Activated CD4-positive, alpha-beta T cell treated with anti-CD3 and anti-CD28 coated beads for 1 hour (primary cell): ENCODE measurements at places on chromosomes 7 and 10.
A peak's percentile ranks its signal among the peaks of the same experiment; 100 is the strongest.

DNA sequence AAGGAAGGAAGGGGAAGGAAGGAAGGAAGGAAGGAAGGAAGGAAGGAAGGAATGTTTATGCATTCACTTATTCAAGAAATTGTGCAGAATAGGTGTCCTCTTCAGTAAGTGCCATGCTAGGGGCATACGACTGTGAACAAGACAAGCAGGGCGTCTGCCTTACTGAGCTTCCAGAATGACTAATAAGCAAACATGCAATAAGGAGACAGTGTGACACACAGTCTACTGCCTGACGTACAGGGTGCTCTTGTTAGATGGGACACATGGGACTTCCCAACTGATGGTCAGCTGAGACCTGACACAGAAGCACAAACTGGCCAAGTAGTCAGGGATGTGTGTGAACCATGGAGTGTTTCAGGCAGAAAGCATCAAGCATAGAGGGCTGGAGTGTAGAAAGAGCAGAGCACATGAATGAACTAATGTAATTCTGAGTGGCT is 18.2 kb downstream of the DNAJC12 start:
- DNase-seq, result no peak

DNA sequence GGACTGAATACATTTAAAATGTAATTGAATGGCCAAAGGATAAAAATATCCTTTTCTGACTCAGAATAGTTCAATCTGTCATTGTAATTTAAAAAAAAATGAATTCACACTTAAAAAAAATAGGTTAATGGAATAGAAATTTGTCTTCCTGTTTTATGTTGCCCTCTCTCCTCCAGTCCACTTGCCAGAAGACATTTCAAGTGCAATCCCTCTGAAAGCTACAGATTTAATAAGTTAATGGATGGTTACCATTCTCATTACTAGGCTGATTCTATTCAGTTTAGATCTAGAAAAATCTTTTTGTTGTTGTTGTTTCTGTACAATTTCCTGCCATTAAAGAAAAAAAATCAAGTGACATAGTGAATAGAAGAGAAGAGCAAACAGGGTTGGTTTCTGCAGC is 142.9 kb downstream of the SKAP2 start:
- no peak for DNase-seq

DNA sequence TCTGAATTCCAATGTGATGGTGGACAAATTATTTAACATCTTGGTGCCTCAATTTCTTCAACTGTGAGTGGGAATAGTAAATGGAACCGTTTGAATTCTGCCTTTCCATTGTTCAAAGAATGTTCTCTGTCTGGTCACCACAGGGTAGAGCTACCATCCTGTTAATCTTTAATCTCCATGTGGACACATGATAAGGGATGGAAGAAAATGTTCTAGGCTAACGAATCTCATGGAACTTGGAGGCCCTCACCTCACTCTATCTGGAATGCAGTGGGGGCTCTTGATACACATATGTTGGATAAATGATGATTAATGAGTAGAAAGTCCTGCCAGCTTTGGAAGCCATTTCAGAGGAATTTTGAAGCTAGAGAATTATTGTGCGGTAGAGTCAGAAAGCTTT is 118.5 kb upstream of the HABP2 start:
- no peak for DNase-seq

- DNase-seq, result no peak
These were observed 33.9 kb upstream of the SPOCK2 start for GRCh38 chr10:72122221-72122620.

- no peak for DNase-seq
These were observed 125.1 kb downstream of the THSD7A start for GRCh38 chr7:11706666-11707605.

DNA sequence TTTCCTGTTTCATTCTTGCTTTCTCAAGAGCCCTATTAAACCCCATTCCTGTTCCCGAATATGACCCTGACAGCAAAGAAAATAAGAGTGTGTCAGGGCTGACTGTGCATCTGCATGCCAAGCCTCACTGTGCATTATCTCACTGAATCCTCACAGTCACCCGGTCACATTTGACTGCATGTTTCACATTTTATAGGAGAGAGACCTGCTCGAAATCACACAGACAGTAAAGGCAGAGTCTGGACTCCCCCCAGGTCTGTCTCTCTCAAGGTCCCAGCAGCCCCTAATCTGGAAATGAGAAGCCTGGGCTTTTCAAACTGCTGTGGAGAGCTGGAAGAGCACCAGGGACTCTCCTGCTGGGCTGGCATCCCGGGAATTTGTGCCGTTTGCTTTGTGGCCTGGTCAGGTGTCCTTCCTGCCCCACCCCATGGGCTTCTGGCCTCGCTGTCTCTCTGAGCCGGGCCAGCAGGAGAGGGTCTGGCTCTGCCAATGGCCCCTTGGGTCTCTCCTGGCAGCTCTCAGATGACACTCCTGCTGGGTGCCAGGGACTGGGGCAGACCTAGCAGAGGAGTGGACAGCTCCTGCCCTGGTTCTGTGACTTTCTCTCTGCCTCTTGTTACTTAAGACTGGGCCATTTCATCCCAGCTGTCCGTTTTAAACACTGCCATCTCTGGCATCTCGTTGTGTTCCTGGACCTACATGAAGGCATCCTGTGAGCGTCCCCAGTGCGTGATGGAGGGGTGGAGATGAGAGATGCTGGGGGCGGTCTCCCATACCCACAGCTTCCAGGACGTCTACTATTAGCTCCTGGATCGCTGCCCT is 173.6 kb downstream of the ARHGAP12 start:
- DNase-seq, result no peak

GRCh38 chr7:87330316-87330715 is 15.1 kb upstream of the CROT start:
- DNase-seq, result no peak

GRCh38 chr10:68934994-68935393 is 21.0 kb upstream of the DDX21 start:
- no peak for DNase-seq

DNA sequence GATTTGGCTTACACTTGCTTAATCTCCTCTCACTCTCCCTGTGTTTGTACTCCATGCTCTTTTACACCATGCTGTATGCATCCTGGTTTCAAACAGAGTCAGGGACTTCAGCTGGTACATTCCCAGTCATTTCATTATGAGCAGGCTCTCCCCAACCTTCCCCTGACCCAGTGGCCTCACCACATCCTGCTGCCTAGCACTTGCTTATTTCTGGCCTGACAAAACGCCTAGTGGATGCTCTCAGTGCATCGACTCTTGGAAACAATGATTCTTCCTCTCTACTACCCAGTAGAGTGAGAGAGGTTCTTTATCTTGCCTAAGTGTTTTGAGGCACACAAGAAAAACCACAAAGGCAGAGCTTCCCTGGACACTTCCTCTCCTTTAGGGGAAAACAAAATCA is 63.4 kb downstream of the CAV1 start:
- DNase-seq, result no peak

DNA sequence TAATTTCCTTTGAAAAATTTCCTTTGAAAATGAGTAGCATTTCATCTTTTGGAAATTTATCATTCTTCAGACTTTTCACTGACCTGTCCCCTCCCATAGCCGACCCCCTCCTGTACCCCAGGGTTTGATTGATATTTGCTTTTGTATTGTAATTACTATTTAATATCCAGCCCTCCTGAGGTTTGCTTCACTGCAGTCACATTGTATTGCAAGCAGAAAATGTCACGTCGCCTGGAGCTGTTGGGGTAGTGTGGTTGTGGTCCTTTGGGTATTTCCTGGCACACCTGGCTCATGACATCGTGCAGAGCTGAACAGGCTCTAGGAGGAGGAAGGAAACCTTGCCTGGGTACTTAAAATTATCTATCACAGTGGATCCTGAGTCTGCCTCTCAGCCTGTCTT is 116.1 kb downstream of the INSYN2A start:
- no peak for DNase-seq

GRCh38 chr10:47353351-47353750 is 5.2 kb downstream of the RBP3 start:
- no peak for DNase-seq

DNA sequence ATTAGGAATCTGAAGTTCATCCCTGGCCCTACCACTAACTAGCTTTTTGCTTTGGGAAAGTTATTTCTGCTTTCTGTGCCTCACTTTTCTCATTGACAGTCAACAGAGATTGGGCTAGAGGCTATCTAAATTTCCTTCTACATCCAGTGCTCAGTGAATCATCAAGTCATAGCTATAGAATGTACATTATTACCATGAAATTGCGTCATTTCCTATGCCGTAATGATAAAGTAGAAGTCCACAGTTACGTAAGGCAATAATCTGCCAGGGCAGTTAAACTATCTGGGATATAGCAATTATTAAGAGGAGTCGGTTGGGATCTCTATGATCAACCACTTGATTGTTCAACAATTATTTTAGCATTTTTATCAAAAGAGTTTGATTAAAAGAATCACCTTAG is 64.4 kb downstream of the ITGB8 start:
- no peak for DNase-seq

DNA sequence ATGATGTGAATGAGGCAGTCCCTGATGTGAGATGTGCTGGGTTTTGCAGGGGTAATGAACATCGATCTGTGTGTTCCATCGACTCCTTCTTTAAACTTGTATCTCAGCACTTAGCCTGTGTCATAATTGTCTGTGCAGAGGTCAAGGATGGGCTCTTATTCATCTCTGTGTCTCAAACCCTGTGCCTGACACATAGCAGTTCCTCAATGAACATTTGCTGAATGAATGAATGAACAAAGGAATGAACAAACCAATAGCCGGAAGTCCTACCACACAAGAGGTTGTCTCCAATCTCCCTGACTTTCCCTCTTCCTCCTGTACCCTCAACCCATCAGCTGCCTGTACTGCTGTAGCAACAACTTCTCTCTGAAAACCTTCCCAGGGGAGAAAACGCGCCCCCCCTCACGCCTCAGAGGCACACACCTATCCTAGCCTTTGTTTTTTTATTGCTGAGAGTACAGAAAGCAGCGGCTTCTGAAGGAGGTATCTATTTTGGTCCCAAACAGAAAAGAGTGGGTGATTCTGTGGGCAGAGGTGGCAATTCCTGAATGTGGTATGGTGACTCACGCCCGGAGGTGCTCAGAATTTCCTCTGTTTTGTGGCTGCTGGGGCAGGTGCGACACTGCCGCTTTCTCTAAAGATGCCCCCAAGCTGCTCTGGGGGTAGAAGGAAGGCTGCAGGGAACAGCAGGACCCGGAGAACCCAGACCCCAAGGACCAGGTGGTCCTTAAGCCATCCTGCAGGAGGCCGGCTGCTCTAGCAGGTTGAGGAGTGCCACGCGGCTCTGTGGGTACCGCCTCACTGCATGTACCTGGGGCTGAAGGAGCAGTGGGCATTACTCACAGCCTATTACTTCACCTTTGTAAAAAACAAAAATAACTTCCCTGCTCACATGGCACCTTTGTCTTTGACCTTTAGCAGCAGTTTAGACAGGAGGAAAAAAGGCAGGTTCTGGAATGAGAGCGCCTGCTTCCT is 9.6 kb downstream of the IL2RA start:
- DNase-seq, result peak; percentile 70

- DNase-seq, result no peak
These were observed 26.1 kb downstream of the PLAC9 start for GRCh38 chr10:80158598-80159127.

DNA sequence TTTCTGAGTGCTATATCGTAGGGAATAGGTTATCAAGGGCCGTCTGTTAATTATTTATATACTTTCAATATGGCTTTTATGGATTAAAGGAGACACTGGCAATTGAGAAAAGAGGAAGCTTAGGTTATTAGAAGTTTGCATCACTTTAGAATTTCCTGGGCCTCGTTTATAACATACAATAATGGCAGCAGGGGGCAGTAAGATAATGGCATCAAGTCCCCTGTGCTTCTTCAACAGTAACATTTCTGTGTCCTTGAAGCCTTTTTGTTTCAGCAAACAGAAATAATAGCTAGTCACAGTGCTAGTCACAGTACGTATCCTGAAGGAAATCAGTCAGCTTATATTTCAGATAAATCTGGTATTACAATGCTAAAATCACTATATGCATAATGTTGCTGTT is 41.9 kb downstream of the SPAM1 start:
- no peak for DNase-seq

GRCh38 chr7:26863518-26864308 is 677 bp downstream of the SKAP2 start:
- DNase-seq, result peak; percentile 11

GRCh38 chr7:37255327-37255944 is 193.2 kb downstream of the ELMO1 start:
- no peak for DNase-seq

DNA sequence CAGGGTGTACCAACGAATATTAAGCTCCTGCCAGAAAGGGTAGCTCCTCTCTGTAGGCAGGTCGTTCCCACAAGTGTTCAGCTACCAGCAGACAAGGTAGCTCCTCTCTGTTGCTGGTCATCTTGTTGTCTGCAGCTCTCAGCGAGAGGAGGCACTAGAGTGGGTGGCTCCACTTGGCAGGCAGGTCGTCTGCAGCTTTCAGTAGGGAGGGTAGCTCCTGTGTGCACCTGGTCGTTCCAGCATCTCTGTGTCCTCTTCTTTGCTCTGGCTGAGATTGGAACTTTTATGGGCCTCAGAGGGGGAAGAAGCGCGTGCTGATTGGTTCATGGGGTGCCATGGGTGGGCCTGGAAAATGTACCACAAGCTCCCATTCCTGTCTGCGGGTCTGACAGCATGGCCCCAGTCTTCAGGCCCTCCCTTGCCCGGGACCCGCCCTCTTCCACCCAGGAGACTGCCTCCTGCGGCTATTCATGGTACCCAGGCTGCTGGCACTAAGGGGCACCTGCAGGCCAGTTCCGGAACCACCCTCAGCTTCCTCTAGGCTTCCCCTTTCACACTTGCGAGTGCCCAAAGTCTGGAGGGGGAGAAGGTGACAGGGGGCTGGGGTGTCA is 63.9 kb upstream of the CACNA2D1 start:
- DNase-seq, result no peak

DNA sequence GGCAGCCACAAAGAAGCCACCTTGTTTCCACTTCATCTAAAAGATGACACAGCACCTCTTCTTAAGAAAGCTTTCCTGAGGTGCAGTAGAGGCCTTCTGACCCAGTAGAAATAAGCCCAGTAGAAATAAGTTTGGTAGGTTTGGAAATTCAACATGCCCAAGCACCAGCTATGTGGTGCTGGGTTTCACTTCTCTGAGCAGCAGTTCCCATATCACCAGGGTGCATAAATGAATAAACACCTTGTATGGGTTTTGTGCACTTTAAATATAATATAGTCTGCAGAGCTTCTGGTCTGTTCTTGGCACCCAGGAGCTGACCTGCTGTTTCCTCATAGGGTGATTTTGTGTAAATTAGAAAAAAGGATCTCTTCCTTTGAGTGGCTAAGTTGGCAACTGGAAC is 492.4 kb upstream of the SORCS1 start:
- no peak for DNase-seq

GRCh38 chr10:83764666-83765065 is 374.6 kb upstream of the GHITM start:
- DNase-seq, result no peak

DNA sequence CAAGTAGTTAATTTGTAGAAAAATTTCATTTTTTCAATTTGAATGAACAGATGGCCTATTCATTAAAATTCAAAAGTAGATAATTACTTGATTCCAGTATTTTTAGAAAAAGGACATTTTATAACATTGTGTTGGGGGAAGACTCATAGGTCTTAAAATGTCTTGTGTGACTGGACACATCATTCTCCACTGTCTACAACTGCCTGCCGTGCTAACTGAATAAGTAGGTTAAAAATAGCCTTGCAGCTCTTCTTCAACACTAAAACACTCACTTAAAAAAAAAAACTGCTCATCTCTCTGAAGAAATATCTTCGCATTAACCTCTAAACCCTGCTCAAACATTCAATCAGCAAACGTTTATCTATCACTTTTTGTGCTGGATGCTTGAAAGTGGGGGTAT is 253.8 kb downstream of the CSTF2T start:
- DNase-seq, result no peak

GRCh38 chr7:46492466-46492865 is 571.4 kb upstream of the IGFBP3 start:
- no peak for DNase-seq

GRCh38 chr7:74042746-74043522 is 15.0 kb downstream of the ELN start:
- no peak for DNase-seq
